ENCODE measurements at places on chromosomes 12 and 14.

DNA sequence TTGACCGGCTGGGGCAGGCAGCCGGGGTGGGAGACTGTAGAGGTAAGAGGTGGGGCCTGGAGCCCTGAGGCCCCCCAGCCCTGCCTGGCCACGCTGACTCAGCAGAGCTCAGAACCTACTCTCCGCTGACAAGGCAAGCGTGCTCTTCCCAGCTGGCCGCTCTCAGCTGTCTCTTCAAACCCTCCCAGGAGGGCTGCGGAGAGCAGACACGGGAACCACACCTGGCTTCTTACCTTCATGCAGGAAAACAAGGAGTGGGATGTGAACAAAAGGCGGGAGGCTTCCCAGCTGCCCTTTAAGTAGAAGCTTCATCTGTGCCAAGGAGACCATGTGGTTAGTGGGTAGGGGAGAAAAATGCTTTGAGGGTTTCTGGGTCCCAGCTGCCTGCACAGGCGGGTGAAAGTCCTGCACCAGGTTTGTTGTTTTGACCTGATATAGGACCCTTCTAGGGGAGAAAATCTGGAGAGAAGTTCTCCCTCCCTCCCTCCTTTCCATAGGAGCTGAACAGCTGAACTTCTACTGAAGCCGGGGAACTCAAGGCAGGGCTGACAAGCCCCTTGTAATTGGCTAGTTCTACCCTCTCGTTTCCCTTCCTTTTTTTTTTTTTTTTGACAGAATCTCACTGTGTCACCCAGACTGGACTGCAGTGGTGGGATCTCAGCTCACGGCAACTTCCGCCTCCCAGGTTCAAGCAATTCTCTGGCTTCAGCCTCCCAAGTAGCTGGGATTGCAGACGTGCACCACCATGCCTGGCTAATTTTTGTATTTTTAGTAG, 12.8 kb upstream of the TESC start:
- DNase-seq: no peak

DNA sequence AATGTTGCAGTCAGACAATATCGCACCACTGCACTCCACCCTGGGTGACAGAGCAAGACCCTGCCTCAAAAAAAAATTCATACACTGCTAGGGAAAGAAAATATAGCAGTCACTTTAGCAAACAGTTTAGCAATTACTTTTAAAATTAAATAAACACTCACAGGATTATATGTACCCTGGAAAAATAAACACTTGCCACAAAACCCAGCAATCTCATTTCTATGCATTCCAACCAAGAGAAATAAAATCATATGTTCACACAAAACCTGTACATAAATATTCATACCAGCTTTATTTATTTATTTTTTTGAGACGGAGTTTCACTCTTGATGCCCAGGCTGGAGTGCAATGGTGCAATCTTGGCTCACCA, 20.2 kb downstream of the ATXN2 start:
- DNase-seq: no peak

- DNase-seq: no peak
These were observed 16.0 kb downstream of the CERS5 start for GRCh38 chr12:50151047-50151687.

GRCh38 chr14:59570122-59570521, 6.5 kb downstream of the CCDC175 start:
- no peak for DNase-seq

- no peak for DNase-seq
These were observed 362.0 kb downstream of the ETNK1 start for GRCh38 chr12:22986997-22987396.

GRCh38 chr12:22059976-22060647, 14.1 kb downstream of the CMAS start:
- no peak for DNase-seq

DNA sequence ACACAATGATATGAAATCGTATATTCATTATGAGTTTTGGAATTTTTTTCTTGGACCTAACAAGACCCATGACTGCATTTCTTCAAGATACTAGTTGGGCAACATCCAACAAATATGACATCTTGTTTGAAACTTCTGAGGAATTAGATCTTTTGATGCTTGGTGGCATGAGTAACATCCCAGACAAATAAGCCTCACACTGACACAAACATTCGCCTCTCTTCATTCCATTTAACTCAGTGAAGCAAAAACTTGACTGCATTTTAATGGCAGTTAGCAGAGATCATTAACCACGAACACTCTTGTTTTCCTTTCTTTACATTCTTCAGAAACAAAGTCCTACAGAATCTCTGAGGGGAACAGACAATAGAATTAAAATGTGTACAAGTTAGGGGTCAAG, 758.3 kb downstream of the C12orf50 start:
- no peak for DNase-seq

DNA sequence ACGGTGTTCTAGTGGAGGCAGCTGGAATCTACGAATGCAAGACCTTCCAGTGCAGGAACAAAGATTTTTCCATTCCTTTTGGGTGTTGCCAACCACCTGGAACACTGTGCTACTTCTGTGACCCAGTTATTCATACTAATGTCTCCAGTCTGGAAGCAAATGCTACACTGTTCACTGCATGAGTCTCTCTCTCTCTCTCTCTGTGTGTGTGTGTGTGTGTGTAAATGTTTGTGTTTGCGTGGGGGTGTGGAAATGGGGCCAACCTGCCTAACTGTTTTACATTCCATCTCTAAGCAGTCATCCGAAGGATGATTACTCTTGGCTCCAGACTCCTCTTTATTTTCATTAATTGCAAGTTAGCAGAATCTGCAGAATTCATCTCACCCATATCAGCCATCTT, 29.9 kb upstream of the YBX3 start:
- peak; percentile 26 for DNase-seq

DNA sequence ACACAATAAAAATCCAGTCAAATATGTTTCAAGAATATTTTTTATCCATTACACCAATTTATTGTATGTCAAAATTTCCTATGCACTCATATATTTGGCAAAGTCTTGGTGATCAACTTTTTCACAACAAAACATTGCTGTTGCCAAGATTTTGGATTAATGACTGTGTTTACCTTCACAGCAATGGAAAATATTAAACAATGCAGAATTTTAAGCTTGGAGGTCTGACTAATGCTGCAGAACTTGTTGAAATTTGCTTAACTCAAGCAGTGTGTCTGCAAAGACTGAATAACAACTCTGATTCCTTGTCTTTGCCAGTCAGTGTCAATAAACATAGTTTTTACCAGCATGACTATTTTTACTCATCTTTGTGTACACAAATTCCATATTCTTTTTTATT, 336.4 kb downstream of the CCER1 start:
- DNase-seq: no peak
